Fibroblast of mammary gland (primary cell): ENCODE measurements at places on chromosomes 6 and 20.
A peak's percentile ranks its signal among the peaks of the same experiment; 100 is the strongest.

DNA sequence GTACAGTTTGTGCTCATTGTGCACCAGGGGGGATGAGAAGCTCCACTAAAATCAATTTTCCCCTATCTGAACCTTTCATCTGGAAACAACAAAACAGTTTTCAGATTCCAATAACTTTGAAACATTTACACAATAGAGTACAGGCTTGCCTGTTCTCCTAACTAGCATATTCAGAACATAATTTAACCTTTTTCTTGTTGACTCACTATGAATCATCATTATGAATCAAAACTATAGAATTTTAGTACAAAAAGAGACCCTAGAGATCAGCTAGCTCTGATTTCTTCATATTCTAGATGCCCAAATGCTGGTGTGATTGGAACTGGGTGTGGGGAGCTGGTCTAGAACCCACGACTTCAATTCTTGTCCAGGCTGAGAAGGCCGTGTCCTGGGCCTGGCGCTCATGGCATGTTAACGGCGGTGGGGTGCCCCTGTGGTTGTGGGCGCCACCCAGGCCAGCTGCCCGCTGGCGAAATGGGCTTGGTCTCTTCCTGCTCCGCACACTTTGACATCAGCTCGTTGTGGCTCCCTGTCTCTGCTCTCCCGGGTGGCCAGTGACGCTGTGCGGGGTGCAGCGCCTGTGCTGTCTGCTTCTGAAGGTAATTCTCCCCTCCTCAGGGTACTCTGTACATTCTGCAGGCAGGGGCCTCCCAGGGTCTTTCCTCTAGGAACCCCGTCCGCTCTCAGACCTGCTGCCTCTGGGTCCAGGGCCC lies 29.9 kb upstream of the AGPAT4 start:
- DNase-seq: peak; percentile 70

- DNase-seq: peak; percentile 31
Measured at GRCh38 chr6:6891949-6892461, 215.8 kb upstream of the RREB1 start.

DNA sequence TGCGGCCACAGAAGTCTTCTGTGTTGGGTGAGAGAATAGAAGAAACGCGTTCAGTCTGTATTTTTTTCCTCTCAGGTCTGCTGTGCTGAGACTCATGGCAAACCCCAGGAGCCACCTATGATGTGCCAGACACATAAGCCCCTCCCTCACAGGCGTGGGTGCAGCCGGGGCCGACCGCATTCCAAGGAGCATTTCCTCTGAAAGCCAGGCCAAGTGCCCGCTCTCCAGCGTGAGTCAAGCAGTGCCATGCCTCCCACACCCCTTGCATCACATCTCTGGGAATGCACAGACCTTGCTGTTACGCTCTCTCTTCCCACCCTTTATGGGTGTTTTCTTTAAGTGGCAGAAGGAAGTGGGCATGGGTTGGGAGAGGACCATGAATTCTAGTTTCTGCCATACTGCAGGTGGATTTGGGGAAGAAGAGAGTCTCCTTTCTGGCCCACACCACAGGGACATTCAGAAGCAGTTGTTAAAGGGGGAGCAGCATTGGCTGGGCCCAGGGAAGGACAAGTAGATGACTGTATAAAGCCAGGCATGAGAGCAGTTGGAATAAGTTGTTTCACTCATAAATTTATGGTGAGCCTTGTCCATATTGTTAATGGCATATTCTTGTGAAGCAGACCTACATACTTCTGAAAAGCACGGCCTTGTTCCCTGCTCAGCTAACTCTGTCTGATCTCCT lies 37.1 kb upstream of the TFAP2A start:
- DNase-seq: peak; percentile 30

GRCh38 chr6:73691512-73691911 lies 4.5 kb upstream of the CD109 start:
- DNase-seq: no peak

GRCh38 chr6:41846666-41847237 lies 48.4 kb downstream of the USP49 start:
- peak; percentile 95 for DNase-seq

DNA sequence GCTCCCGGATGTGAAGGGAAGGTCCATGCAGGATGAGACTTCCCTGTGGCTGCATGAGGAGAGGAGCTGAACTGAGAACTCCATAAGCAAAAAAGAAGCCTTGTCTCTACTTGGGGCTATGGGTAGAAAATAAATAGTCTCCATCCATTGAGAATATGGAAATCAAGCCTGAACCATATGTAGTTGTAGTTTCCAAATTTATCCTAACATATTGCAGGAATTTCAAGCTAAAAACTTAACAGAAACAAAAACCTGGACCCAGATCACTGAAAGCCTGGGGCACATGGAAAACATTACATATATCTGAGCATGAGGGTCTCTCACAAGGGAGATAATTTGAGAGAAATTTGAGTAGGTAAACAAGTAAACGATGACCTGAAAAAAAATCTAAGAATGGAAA lies 94.9 kb upstream of the C6orf118 start:
- no peak for DNase-seq

DNA sequence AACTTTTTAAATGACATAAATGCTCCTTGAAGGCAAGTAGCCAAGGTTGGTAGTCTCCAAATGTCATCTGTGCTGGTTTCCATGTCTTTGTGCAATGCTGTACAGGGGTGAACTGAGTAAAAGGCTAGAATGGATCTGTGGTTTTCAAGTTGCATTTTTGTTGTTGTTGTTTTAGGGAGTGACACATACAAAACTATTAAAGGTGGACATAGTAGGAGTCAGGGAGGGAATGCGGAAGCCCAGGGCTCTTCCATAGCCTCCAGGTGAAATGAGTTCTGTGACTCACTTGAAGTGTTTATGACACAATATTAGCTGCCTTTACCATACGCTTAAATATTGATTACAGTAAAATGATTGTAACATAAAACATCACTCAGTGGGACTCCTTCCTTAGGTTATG lies 22.5 kb upstream of the QKI start:
- DNase-seq: no peak

DNA sequence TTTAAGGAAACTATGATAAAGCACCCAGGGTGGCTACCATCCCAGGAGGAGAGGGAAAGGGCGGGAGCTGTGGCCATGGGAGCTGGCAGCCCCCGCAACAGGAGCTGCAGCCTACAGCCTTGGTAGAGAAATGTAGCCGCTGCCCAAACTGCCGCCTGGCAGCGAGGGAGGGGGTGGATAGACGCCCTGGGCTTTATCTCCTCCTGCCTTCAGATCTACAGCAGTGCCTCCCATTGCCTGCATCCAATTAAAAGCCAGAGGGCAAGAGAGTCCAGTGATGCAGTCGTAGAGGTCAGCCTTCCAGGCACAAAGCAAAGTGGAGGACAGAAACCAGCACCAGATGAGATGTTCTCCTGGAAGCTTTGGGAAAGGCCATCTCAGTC lies 35.0 kb upstream of the ZFAND3 start:
- DNase-seq: peak; percentile 24

DNA sequence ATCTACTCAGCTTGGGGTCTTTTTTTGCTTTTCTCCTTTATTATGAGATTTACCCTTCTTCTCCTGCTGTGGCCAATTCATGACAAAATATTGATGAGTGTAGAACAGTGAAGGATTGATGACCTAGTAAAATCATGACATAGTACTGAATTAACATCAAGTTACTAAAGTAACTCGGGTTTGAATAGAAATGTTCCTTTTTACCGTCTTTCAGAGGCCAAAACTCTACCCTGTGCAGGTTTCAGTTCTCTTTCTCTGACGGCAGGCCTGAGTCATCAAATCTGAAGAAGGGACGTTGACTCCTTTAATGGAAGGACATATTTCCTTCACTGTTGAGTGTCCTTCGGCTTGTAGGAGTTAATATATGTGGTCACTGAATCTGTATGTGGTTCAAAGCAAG lies 80.7 kb downstream of the RREB1 start:
- DNase-seq: no peak

- DNase-seq: no peak
Measured at GRCh38 chr20:16129411-16129810, 443.8 kb downstream of the KIF16B start.

DNA sequence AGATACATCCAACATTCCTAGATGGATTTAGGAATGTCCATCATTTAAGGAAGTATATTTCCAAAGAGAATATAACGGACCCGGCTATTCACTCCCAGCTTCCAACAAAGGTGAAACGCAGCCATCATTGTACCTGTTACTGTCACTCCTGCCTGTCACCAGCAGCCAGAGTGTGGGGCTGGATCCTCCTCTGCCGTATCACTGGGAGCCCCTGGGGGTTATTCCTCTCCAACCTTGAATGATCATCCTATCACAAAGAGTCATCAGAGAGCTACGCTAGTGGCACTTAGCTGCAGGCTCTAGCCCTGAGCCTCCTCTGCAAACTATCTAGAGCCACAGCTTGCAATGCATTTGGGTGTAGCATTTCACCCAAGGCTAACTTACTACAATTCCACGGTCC lies 73.6 kb upstream of the NHSL1 start:
- no peak for DNase-seq

DNA sequence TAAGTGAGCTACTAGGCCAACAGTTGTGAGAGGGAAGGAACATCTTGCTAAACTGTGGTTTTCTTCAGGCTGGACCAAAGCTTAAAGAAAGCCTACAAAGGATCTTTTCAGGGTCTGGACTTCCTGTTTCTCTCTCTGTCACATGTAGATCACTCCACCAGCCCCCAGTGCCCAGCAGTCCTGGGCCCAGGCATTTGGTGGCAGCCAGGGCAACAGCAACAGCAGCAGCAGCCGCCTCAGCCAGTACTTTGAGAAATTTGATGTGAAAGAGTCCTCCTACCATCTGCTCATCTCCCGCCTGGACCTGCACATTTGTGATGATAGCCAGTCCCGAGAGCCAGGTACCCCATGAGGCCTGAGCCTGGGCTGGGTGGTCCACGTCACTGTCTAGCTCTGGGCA lies 44.1 kb downstream of the BLTP3A start:
- DNase-seq: no peak
